ENCODE measurements at places on chromosomes 6 and 20.

DNA sequence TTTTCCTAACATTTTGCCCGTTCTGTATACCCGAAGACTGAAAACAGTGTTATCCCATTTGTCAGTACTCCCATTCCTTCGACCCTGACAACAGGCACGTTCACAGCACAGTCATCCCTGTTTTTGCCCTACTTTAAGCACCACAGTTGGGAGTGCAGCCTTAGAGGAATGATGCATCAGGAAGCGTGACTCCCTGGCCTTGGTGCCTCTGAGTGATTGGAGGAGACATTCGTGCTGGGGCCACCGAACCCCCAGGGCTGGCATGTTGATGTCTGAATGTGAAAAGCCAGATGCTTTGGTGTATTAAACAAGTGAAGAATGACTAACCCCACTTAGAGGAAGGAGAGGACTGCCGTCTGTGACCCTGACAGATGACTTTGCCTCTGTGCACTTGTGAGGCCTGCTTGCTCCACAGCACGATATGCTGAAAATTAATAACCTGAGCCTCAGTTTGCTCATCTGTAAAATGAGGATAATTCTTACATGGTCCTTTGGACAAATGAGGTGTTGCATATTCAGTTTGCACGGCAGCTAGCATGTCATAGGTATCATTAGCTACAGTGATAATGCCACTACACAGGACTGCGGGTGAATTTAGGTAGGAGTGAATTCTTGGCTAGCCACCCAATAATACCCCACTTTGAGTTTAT lies 36.0 kb downstream of the STK35 start:
- no peak for DNase-seq
- H3K27ac ChIP-seq: no peak overlapping the region
- H3K4me1 ChIP-seq: peaks cover 6% of the 10 kb centered on the region
- no peaks in the 10 kb centered on the region for H3K27me3 ChIP-seq
- H3K36me3 ChIP-seq: peaks cover 1% of the 10 kb centered on the region

DNA sequence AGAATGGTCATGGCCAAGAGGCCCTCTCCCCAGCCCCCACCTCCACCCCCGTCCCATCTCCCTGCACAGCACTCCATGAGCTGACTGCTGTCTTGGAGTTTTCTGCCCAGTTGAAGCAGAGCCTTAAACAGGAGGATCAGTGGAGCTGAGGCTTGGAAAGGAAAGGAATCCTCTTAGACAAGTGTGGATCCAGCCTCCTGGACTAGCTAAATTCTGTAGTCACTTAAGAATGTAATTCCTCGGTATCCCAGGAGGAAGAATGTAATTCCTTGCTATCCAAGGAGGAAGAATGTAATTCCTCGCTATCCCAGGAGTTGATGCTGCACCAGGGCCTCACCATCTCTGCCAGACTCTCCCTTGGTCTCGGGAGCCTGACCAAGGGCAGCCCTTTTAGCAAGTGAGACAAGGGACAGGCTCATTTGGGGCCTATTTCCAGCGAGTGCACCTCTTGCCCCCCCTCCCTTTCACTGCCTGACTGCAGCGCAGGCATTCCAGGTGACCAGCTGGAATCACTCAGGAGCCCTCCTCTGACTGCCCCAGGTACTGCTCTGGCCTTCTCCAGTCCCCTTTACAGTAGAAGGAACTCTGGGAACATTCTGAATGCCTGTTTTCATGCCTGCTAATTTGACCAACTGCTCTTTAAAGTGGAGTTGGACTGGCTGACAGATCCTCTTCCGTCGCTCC lies 76.2 kb downstream of the TCP11 start:
- DNase-seq: no peak
- no peaks in the 10 kb centered on the region for H3K27me3 ChIP-seq
- H3K4me1 ChIP-seq: no peaks in the 10 kb centered on the region
- H3K4me3 ChIP-seq: no peak overlapping the region

- no peaks in the 10 kb centered on the region for H3K36me3 ChIP-seq
- peaks cover 18% of the 10 kb centered on the region for H3K4me1 ChIP-seq
- no peak overlapping the region for H3K4me3 ChIP-seq
- peaks cover 9% of the 10 kb centered on the region for H3K27me3 ChIP-seq
- no peak overlapping the region for H3K27ac ChIP-seq
- no peak for DNase-seq
These were observed 27.3 kb upstream of the FOXA2 start for GRCh38 chr20:22611636-22612035.

DNA sequence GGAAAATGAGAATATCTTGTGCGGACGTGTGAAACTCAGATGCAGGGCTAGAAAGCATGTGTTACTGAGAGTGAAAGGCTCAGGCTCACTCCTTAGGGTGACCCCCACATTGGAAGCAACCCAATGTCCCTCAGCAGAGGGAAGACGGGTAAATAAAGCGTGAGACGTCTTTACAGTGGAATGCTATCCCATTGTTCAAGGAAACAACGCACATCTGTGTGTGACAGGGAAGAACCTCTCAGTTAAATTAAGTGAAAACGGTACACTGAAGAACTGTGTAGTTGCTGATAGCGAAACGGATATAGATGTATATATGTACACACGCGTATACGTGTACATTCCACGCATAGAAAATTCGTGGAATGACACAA lies 839 bp downstream of the HNF4A start:
- no peaks in the 10 kb centered on the region for H3K36me3 ChIP-seq
- peak overlapping the region; percentile 93 for H3K4me3 ChIP-seq
- peak overlapping the region; percentile 97 for H3K27ac ChIP-seq
- H3K4me1 ChIP-seq: peaks cover 56% of the 10 kb centered on the region

DNA sequence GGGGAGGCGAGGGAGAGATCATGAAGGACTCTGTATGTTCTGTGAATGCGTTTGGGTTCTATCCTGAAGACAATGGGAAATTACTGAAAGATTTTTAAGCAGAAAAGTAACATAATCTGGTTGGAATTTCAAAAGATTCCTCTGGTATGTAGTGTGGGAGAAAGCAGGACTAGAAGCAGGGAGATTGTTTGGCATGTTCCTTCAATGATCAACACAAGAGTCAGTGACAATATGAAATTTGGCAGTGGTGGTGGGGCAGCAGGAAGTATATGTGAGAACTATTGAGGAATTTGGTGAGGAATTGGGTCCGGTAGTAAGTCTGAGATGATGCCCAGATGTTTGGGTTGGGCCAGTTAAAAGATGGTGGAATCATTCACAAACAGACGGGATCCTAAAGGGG lies 348.7 kb downstream of the CD83 start:
- H3K4me1 ChIP-seq: peaks cover 3% of the 10 kb centered on the region
- no peaks in the 10 kb centered on the region for H3K27me3 ChIP-seq
- H3K27ac ChIP-seq: no peak overlapping the region
- DNase-seq: no peak

Data from progenitor cell of endocrine pancreas (in vitro differentiated cells).